ENCODE measurements at places on chromosomes 5 and 9.
A peak's percentile ranks its signal among the peaks of the same experiment; 100 is the strongest.

DNA sequence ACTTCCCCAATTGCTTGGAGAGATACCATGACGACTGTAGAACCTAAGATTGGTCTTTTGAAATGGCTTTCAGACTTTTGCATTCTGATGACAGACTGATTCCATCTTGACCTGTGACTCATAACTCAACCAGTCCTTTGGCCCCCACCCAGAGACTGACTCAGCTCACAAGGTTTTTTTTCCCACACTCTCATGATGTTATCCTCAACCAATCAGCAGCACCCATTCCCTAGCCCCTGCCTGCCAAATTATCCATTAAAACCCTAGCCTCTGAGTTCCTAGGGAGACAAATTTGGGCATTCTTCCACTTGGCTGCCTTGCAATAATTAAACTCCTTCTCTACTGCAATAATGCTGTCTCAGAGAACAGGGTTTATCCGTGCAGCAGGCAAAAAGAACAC, 1263.3 kb upstream of the CDH9 start:
- no peak for DNase-seq

DNA sequence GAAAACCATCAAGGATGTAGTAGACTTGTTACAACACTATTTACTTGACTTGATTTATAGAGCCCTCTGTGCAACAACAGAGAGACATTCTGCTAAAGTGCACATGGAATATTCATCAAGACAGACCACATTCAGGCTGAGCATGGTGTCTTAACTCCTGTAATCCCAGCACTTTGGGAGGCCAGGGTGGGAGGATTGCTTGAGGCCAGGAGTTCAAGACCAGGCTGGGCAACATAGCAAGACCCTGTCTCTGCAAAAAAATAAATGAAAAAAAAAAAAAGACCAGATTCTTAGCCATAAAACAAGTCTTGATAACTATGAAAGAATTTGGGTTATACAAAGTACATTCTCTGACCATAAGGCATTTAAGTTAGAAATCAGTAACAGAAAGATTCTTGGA, 25.3 kb downstream of the DENND4C start:
- no peak for DNase-seq

- peak; percentile 28 for DNase-seq
Observed at GRCh38 chr9:93654351-93654961, 78.1 kb downstream of the PHF2 start.

DNA sequence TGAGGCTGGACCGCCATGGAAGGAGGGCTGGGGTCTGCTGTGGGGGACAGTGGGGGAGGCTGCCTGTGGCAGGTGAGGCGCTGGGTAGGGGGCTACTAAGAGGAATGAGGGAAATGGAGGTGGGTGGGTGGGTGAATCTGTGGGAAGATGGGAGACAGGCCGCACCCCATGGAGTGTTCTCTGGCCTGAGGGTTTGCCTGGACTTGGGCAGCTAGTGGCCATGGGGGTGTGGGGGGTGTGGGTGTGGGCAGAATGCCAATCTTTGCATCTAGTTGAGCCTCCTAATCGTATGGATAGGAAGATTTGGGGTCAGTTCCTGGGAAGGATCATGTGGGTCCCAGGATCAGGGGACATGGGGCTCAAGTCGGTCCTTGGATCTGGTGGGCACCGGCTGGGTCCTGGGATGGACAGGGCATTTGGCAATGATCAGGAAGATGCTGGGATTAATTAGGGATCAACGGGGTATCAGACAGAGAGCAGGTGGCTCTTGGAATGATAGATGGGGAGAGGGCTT, 518 bp downstream of the ZDHHC12 start:
- no peak for DNase-seq

GRCh38 chr5:76014005-76014404, 69.2 kb upstream of the SV2C start:
- DNase-seq, result no peak

- no peak for DNase-seq
Observed at GRCh38 chr5:125467222-125467621, 720.8 kb upstream of the ZNF608 start.

- DNase-seq, result no peak
Observed at GRCh38 chr9:137201205-137201868, 796 bp upstream of the TPRN start.

GRCh38 chr5:109743770-109744212, 54.1 kb downstream of the MAN2A1 start:
- DNase-seq, result no peak

- no peak for DNase-seq
Observed at GRCh38 chr5:107739661-107740060, 68.9 kb upstream of the EFNA5 start.

DNA sequence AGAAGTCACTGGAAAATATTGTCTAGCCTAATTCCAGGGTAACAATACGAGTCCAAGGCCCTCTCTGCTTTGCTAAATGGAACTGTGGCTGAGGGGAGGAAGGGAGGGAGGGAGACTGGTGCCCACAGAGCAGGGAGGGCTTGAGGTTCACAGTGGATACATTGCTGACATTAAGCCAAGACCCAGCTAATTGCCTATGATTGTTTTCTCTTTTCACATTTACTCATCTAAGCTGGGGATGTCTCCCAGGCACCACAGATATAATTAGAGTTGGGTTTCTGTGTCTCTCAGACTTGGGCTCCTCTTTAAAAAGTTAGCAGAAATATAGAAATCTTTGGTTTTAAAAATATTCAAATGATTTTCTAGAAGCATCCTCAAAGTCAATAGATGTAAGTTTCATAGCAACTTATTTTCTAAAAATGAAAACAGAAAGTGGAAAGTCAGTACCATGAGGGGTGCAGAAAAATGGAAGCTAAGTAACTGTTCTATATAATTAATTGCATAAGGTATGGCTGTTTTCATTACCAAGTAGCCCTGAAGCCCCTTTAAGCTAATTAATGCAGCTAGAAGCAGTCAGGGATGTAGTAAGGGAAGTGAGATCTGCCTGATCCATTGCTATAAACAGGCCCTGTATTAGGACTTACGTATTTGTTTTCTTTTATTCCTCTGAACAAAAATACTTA, 259.8 kb downstream of the NDUFS4 start:
- DNase-seq, result no peak

- no peak for DNase-seq
Observed at GRCh38 chr9:33117306-33117705, 40.8 kb upstream of the SMU1 start.

DNA sequence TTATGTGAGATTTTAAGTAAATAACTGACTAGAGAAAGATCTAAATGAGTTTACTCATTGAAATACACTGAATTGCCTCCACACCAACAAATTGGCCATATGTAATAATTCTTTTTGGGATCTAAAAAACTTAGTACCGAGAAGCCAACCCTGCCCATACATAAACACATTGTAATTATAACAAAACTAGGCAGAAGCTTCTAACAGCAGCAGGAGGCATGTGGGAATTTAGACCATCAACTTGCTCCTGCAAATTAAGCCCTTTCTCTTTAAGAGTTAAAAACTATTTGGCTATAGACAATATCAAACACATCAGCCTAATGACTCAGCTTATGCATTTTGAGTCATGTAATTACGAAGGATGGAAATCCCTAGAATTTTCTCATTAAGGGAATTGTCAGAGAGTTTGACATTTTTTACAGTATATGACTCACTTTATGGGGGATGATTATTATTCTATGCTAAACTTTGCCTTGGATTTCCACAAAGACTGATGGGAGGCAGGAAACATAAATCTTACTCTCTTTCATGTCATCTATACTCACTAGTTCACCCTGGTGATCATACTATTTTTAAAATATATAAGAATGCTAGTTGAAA, 1.0 kb downstream of the IL7R start:
- DNase-seq, result no peak

DNA sequence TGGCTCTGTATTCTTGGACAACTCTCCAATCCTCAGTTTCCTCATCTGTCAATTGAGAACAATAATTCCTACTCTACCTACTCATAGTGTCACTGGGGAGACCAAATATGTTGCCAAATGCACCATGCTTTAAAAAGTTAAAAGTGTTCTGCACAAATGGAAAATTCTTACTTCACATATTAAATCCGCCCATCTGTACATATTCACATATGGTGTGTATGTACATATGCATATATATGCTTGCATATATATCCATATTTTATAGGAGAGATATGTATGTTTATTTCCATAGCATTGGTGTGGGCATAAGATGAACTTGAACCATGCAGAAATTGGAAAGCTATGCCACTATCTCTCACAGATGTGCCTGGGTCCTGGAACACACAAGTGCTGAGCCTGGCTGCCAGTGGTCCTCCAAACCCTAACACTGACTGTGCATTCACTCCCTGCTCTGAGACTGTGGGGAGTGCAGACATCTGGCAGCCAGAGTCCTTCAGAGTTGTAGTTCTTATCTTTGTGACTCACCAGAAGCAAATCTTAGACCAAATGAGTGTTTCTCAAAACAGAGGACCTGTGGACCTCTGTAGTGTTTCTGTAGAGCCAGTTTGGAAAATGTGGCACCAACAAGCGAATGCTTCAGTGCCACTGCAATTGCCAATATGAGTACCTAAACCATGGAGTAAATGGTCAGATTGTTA, 168.7 kb downstream of the GRIA1 start:
- DNase-seq, result no peak

DNA sequence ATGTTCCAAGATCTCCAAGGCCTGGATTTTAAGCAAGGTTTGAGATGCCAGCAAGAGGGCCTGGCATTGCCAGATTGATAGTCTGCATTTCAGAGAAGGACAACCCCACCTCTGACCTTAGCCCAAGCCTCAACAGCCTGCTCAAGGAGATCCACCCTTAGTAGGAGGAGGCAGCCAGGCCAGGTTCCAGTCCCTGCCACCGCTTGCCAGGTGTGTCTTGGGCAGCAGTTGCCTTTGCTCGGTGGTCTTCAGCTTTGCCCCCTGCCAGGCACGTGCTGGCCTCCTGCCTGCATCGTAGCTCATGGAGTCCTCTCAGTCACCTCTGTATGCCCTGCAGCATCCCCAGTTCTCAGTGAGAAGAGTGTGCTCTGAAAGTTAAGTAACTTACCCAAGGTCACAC, 134.2 kb downstream of the KCNIP1 start:
- DNase-seq, result peak; percentile 68

DNA sequence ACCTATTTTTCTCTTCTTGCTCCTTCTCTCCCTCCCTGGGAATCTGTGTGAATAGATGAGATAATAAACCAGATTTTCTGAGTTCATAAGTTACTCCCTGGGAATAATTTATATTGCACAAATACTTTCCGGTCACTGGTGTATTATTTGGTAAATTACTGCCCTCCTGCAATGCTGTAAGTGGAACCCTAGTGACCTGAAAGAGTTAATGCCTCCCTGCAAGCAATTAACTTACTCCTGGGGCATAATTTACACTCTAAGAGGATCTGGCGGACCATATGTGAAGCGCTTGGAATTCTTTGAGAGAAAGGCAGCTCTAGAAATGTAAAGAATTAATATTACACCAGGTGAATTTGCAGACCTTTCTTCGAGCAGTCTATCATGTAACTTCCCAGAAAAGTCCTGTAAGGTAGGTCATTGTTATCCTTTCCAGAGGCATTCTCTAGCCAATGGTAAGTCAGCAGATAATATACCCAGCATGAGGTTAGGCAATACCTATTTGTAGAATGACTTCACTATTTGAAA, 7.0 kb upstream of the GDNF start:
- no peak for DNase-seq

- no peak for DNase-seq
Observed at GRCh38 chr5:155633338-155633957, 619.9 kb downstream of the KIF4B start.

DNA sequence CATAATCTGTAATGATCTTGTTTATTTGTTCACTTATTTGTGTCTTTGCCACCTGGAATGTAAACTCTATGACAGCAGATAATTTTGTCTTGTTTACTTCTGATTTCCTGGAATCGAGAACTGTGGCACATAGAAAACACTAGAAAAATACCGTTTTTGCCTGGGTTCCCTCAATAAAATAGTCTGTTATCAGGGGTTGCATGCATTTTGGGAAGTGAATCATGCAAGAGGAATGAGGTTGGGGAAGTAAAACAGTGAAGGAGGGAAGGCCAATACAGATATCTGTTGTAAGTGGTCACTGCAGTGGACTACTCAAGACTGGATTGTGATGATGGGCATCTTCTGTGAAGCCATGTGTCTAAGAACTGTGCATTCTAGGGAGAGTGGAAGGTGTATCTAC, 45.2 kb upstream of the IL6ST start:
- no peak for DNase-seq

DNA sequence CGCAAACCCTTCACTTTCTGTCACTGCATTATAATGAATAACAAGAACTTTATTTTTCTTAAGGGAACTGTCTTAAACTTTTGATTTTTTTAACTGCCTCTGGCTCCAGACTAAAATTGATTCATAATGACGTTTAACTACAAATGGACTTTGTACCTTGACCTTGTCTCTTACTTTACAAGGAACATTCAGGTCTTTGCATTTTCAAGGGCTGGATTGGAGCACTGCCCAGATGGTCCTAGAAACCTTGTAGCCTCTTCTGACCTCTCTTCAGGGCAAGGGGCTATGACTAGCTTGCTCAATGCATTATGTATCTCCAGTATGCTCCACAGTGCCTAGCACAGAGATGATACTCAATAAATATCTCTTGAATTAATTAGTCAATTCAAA, 612.6 kb upstream of the CLINT1 start:
- DNase-seq, result no peak

GRCh38 chr5:5039918-5040317, 100.2 kb upstream of the ADAMTS16 start:
- DNase-seq, result no peak

DNA sequence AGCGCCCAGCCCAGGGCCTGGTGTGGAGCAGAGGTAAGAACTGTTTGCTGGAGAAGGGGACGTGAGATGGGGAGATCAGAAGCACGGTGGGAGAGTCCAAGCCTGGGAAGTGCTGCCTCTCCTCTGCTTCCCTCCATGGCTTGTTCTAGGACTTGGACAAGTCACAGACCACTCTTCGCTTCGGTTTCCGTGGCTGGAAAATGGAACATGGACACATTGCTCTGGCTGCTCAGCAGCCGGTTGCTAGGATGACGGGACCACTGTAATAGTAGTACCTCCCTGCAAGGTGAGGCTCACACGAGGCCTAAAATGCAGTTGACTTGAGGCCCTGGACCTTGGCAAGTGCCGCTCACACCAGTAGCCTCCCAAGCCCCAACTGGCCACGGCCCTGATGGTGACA, 175.8 kb upstream of the FSTL4 start:
- DNase-seq, result no peak

- DNase-seq, result no peak
Observed at GRCh38 chr9:31389075-31389474, 995.4 kb upstream of the ACO1 start.

DNA sequence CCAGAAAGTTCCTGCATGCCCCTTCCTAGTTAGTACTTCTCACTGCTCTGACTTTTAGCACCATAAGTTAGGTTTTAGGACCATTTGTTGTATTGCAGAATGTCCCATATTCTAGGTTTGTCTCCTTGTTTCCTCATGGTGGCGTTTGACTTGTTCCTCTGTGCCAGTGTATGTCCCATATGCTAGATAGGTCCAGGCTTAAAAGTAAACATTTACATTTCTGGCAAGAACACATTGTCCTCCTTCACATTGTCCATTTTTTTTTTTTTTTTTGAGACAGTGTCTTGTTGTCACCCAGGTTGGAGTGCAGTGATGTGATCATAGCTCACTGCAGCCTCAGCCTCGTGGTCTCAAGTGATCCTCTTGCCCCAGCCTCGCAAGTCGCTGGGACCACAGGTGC, 15.4 kb downstream of the TBC1D13 start:
- DNase-seq, result no peak

GRCh38 chr5:127924606-127925005, 159.0 kb upstream of the SLC12A2 start:
- DNase-seq, result no peak

Measured in coronary artery (tissue), 2 donors.